Hematopoietic multipotent progenitor cell treated with erythropoietin and hydrocortisone succinate and interleukin-3 and kit ligand, for 8 days (in vitro differentiated cells): ENCODE measurements at places on chromosomes 7 and 10.

- no peak for DNase-seq
Observed at GRCh38 chr10:90288391-90288933, 569.4 kb downstream of the HTR7 start.

- DNase-seq: peak; percentile 34
Observed at GRCh38 chr7:139703487-139704307, 74.1 kb downstream of the HIPK2 start.

- DNase-seq: no peak
Observed at GRCh38 chr10:124155781-124156435, 62.5 kb upstream of the CHST15 start.

DNA sequence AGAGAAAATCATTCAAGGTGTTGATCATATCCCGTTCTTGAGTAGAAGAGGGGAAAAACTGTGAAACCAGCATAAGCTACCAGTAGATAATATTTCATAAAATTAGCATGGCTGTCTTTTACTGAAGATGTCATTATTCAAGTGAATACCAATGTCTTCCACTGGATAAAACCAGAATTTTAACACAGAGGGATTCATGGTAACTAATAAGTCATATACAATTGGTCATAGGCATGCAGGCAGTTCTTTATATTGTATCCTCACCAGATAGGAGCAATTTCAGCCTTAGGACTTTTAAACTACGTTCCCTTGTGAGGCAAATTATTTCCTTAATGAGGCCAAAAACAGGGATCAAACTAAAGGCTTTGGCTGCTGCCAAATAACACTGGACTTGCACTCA lies 202.3 kb upstream of the PITRM1 start:
- no peak for DNase-seq

DNA sequence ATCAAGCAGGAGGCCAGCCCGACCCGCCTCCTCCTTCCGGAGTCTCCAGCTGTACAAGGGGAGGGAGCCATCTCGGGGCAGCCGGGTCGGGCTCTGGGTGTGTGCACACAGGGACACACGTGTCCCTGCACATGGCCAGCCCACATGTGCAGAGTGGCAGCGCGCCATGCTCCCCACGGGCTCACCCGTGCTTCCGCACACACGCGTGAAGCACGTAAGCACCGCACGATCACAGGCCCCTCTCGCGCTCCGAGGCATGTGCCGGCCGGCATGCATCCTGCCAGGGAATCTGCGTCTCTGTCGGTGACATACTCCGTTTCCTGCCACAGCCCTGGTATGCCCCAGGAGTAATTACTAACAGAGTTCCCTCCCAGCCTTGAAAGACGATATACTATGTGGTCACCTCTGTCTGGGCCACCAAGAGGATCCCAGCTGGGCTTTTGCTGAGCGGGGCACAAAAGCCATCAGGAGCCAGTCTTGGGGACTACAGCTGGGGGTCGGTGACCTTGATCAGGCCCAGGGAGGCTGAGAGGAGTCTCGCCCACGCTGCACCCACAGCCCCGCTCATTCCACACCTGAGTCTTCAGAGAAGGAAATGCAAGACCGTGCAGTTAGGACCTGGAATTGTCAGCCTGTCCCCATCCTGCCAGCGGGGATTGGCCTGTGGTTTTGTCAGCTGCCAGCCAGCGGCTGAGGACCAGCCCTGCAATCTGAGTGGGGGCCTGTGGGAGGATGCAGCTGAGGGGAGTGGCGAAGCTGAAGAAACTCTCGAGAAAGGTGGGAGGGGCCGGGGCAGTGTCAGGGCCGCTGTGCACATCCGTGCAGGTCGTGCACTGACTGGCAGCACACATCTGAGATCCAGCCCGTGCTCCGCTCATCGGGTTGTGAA lies 11.0 kb upstream of the LFNG start:
- no peak for DNase-seq
